MM.1S (cell line): ENCODE measurements at places on chromosomes 2 and 18.

DNA sequence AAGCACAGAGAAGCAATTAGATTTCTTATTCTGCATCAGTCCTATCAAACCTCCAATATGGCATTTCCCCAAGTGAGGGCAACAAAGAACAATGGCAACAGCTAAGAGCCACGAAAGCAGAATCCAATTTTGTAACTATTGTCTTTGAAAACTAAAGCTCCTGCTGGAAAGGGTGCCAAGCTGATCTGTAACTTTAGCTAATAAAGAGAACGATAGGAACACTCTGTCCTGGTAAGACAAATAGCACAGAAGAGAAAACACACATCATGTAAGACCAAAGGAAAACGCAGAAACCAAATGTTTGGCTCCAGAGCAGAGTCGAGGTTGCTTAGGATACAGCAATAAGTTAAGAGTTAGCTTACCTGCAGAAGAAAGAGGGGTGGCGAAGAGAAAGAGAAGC is 160.5 kb downstream of the STK39 start:
- no peak for DNase-seq

- DNase-seq: peak; percentile 68
Measured at GRCh38 chr18:38369772-38370690, 804.4 kb upstream of the CELF4 start.

DNA sequence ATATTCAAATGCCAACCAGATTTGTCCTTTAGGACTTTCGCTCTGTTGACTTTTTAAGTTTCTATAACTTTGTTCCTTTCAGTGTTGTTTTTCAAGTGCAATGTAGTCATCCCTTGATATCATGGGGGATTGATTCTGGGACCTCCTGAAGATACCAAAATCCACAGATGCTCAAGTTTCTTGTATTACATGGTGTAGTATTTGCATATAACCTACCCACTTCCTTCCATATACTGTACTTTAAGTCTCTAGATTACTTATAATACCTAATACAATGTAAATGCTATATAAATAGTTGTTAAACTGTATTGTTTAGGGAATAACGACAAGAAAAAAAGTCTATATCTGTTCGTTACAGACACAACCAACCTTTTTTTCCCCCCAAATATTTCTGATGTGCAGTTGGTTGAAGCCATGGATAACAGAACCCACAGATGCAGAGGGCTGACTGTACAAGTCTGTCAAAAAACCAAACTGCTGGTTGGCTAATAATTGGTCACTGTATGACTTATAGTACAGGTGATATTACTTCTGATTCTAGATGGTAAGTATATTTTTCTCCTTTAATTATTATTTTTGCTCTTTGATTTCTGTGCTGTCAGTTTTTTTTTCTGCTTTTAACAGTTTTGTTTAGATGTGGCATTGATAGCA is 201.7 kb upstream of the STON1 start:
- DNase-seq: no peak

- DNase-seq: no peak
Measured at GRCh38 chr2:165348441-165348840, 109.2 kb downstream of the SCN2A start.

- DNase-seq: no peak
Measured at GRCh38 chr2:38825956-38826355, 47.9 kb downstream of the GEMIN6 start.

GRCh38 chr2:212392544-212392943 is 146.1 kb downstream of the ERBB4 start:
- no peak for DNase-seq

DNA sequence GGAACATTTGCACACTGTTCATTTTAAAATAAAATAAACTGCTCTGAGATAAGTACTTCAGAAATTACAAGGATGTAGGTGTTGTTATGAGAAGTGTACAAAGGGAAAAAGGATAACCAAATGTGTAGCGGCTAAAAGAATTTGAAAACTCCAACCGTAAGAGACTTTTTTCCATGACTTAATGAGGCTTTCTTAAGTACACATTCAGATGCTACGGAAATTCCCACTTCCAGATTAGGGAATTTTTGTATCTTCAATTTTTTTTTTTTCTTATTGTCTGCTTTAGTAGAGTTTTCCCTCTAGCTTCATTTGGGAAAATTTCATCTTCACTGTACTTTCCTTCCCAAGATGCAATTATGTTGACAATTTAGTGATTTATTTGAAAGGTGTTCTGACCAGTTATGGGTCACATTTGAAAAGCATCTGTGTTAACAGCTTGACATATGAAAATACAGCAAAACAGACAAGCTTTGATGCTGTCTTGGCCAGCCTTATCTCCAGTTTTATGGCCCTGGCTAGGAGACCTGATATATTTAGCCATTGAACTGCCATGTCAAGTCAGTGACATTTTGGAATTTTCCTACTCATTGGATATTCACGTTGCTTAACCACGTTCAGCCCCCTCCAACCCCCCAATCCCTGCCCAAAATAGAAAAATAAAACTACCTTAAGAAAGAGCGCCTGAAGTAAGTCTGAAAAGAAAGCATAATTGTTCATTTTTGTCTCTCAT is 105.6 kb downstream of the FEZ2 start:
- DNase-seq: no peak
